SK-N-MC (cell line): ENCODE measurements at places on chromosomes 12 and 14.

DNA sequence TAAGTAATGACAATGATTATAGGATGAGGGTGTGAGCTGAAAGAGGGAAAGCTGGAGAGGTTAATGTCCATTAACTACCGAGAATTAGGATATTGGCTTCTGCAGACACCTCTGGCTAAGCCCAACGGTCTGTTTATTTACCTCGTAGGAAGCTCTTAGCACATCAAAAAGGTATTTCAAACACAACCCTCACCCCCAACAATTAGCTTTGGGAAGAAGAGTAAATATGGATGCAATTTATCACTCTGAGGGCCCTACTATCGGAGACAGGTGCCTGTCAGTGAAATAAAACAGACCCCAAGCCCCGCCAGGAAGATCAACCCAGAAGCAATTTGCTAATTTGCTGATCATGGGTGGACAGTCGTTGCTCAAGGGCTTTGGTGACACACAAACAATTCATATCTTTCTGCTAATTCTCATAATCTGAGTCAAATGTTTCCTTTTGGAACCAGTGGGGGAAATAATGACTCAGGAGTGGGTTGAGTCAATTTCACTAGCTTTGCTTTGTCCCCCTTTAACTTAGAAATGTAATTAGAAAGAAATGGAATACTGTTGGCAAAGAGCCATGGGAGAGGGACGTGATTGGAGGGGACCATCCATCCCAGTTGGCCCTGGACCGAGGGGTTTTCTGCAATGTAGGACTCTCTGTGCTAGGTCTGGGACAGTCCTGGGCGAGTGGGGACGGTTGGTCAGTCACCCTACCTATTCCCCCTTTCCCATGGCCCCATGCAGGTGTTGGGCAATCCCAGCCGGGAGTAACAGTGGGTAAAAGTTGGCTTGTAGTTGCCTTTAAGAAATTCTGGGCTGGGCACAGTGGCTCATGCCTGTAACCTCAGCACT, 99.1 kb upstream of the MED13L start:
- DNase-seq = no peak

DNA sequence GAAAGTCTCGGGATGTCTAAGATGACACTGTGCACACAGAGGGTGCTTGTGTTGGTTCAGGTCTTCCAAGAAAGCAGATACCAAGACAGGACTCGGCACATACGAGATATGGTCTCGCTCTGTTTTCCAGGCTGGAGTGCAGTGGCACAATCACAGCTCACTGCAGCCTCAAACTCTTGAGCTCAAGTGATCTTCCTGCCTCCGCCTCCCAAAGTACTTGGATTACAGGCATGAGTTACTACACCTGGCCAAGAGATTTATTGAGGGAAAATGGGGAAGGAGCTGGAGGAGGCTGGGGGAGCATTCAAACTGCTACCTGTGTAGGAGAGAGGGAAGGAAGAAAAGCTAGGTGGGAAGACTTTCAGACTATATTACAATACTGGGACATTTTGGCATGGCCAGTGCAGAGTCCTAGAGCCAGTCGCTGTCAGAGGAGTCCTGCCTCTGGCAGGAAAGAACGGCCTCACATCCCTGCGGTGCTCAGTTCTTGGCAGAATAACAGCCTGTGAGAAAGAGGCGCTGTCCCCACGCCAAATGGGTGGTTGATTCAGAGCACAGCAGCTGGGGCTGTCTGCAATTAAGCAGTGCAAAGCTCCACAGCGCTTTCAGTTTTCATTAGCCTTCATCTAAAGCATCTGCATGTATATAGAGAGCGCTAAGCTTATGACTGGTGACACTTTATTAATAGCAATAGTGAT, 18.3 kb downstream of the SLC17A8 start:
- DNase-seq = no peak

DNA sequence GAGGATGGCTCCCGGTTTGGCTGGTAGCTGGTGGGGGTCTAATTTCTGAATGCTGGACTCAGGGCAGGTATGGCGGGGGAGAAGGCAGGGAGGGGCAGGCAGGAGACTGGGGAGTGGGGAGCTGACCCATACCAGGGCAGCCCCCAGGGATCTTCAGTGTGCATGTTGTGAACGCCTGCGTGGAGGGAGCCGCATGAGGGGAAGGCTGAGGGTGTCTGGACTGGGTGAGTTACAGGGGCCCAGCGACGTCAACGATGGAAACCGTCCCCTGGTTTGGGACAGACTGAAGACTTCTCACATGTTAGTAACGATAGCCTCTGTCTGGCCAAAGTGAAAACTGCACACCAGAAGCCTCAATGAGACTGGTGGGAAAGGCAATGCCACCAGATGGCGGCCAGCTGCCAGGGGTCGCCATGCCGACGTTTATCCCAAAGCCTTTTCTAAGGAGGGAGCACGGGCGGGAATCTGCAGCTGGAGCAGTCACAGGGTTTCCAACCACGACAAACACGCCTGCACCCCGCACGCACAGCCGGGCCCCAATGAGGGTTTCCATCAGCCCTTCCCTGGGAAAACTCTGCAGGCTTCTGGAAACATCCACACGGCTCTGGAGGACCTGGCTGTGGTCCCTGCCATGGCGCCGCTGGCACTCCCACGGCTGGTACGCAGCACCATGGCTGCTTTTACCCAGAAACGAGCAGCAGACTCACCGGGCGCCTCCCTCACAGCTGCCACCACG, 14.0 kb downstream of the PGAM5 start:
- DNase-seq = no peak

DNA sequence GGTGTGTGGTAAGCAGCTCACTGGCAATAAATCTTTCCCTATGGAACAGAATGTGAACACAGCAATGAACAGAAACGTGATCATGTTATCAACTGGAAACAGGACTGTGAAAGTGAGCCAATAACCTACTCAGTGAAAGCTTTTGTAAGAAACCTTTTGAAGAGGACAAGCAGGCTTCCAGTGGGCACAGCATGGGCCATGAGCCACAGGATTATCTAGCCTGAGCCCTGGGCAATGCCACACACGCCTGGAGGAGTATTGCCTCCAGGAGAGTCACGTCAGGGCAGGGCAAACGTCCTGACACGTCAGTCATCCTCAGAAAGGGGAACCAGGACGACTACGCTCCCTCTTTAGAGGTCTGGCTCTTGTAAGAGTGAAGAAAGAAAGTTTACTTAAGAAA, 32.3 kb downstream of the NRDE2 start:
- no peak for DNase-seq

GRCh38 chr12:107327651-107328182, 234.4 kb upstream of the CRY1 start:
- no peak for DNase-seq

DNA sequence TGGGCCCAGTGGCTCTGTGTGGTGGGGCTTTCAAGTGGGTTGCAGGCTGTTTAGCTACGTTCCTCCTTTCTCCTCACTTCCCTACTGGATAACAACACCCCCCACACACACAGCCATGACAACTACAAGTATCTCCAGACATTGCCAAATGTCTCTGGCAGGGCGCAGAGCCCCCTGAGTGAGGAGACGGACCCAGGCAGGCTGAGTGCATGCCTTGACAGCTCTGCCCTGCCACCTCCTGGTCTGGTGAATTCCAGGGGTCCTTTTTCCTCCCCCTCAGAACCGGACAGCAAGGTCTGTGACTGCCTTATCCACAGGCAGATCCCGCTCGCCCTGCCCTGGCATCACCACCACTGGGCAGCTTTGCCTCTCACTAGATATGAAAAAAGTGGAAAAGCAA, 276.5 kb downstream of the TMEM132C start:
- DNase-seq = no peak

DNA sequence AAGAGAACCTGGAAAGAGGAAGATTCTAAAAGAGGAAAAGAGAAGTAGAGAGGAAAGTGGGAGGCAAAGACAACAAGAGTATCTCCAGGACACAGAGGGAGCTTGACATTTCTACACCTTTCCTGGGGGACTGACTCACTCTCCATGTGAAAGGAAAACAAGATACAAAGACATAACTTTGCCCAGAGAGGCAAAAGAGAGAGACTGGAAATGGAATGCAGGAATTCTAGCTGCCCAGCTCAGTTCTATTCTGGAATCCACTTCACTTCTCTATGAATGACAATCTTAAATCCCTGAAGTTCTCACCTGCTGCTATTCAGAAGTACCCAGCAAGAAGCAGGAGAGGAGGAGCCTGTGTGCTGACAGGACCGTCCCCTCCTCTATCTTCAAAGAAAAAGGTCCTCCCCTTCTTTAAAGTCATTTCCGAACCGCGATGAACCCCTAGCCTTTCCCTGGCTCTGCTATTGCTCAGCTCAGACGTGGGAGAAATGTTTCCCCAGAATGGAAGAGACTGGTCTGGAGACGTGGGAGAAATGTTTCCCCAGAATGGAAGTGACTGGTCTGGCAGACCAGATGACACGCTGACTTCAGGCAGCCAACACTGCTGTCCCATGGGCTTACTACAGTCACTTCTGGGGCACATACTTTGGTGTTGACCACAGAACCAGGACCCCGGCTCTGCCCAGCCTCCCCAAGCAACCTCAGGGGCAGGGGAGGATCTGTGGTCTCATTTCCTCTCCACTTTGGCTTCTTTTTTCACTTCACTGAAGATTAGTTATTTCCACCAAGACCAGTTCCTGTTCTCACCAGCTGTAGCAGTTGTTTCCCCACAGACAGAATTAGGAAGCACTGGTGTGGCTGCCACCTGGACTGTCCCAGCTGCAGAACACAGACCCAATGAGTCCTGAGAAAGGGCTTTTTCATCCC, 8.3 kb downstream of the FMNL3 start:
- DNase-seq = no peak

GRCh38 chr14:104749111-104749649, 3.8 kb upstream of the SIVA1 start:
- no peak for DNase-seq

- DNase-seq = no peak
Observed at GRCh38 chr12:40216516-40217288, 8.1 kb upstream of the LRRK2 start.

DNA sequence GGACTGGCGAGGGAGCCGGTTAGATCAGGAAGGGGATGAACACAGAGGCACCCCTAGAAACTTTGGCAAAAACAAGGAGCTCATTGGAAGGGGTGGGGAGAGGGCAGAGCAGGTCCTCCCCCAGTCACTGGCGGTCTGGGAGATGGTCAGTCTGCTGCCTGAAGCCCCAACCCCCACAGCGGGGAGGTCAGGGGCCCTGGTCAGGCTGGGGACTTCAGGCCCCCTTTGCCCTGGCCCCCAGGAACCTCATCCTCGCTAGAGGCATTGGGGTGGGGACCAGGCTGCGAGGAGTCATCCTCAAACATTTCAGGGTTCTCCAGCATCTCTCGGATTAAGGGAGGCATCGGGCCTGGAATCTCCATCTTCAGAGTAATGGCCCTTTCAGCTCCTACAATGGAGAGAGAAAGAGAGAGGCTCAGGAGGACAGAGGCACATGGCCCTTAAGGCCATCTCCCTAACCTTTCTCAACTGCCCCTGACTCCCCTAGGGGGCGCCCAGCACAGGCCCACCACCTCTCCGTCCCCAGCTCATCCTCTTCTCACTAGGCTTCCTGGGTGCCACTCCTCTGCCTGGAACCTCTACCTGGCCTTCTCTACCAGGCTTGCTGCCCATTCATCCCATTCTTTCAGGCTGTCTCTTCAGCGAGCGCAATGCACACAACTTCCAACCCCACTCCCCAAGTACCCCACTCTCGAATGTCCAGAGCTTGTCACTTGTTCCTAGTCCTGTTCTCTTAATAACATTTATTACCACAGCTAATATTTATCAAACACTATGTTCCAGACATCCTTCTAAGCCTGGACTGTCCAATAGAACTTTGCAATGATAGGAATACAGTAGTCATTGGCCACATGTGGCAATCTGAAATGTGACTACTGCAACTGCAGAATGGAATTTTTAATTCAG, 4.7 kb upstream of the ITGB7 start:
- DNase-seq = no peak

- DNase-seq = no peak
Observed at GRCh38 chr12:43099691-43100163, 452.3 kb downstream of the ADAMTS20 start.

GRCh38 chr14:75804570-75805275, 143.7 kb downstream of the TTLL5 start:
- no peak for DNase-seq

GRCh38 chr14:55103005-55103640, 25.9 kb upstream of the LGALS3 start:
- no peak for DNase-seq

DNA sequence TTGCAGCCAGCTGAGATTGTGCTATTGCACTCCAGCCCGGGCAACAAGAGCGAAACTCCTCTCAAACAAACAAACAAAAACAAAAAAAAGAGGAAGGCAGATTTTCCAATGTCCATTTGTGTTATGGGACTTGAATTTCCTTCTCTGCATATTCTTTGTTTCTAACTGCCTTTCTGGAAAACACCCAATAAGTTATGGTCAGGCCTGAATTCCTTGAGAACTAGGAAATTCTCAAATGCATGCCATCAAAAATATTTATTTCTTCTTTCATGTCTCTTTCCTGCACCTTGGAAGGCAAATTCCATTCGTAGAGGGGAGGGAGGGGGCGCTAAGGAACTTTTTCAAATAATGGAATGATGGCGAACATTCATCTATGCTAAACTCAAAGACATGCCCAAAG, 117.6 kb upstream of the TMCC3 start:
- no peak for DNase-seq

DNA sequence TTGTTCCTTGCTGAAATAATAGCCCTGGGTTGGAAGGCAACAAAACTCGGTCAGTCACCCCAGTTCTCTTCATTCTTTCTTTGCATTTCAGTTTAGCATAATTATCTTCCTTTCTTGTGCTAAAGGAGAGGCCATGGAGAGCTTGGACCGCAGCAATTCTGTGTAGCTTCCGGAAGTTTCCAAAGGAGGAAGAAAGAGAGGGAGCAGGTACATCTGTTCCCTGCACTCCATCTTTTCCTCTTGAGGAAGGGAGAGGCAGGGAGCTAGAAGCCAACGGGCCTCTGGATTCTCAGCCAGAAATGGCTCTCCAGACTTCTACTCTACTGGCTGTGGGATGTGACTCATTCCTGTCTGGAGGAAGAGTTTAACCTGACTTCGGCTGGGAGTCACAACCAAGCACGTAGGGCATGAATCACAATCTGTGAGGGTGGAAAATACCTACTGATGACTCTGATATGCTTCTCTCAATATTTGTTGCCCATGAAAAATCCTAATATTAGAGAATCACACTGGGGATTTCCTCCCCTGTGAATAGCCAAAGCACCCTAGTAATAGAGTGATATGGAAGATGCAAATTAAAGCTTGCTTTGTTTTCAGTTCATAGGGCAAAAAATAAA, 17.0 kb downstream of the ANO6 start:
- no peak for DNase-seq

- DNase-seq = no peak
Observed at GRCh38 chr14:21680072-21680471, 6.5 kb upstream of the OR4E1 start.

- no peak for DNase-seq
Observed at GRCh38 chr14:71905860-71906259, 26.4 kb upstream of the RGS6 start.
